ENCODE measurements at places on chromosomes 1 and 21.

DNA sequence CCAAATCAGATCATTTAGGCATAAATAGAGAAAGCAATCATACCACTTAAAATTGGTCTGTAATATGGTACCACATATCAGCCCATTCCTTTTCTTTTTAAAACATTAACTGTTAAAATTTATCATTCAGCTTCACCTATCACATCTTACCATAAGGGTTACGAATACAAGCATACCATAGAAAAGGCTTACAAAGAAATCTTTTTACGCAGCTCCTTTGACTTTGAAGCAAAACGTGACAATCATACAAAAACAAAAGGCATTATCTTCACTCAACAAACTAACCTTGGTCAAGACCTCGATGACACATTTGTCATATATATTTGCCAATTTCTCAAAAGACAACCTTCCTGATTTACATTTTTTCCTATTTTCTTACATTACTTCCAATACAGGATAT lies 169.0 kb downstream of the SMYD3 start:
- no peak for DNase-seq

- no peak for DNase-seq
Measured at GRCh38 chr1:1144122-1144842, 28.4 kb upstream of the C1orf159 start.

- no peak for DNase-seq
Measured at GRCh38 chr1:221071777-221072176, 192.5 kb downstream of the HLX start.

- DNase-seq = no peak
Measured at GRCh38 chr1:34549199-34549598, 205.6 kb upstream of the GJB5 start.

DNA sequence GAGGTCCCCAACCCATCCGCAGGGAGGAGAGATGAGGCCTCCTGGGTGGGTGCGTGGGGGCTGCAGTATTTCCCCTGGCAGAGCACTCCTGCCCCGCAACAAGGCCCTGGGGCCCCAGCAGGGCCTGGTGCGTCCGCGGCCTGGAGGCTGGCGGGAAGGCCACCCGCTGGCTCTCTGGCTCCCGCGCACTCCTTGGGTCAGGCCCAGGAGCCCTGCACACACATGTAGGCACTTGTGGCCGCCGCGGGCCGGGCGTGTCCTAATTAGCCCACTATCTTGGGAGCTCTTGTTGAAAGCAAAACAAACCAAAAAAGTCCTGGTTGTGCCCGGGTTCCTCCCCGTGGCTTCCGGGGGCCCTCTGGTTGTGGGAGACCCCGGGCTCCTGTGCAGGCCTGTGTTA lies 49.7 kb upstream of the CCDC27 start:
- DNase-seq = no peak

- no peak for DNase-seq
Measured at GRCh38 chr1:41490911-41491310, 6.4 kb upstream of the EDN2 start.

GRCh38 chr1:177278626-177279390 lies 108.0 kb downstream of the BRINP2 start:
- no peak for DNase-seq

DNA sequence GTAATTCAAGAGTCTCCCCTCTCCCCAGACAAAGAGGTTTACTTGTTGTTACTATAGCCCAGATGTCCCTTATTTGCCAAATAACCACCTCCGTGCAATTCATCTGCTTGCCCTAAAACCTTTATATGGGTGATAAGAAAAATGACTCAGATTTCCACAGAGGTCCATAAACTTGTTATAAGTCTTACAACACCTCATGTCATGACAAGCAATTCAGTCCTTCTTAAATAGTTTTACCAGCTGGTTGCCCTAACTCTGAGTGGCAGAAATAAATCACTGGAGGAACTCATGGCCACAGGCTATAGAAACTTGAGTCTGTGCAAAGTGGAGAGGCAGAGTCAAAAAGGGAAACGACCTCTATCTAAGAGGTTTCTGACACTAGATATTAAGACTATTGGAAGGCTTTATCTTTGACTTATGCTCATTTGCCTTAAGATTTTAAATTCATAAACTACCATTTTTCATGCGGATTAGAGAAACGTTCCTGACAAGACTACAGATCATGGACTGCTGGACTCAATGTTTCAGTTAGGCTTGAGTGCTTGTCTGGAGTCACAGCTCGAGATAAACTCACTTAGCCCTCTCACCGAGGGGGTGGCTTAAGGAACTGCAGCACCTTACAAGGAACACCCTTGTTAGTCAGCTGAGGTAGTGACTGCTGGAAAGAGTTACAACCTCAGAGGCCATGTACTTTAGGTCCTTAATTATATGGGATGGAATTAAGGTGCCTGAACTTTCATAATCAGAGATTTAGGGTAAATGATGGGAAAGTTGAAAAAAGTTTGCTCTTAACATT lies 662.5 kb upstream of the USP24 start:
- peak; percentile 18 for DNase-seq

GRCh38 chr1:23910144-23910543 lies 3.0 kb downstream of the CNR2 start:
- no peak for DNase-seq

- DNase-seq = no peak
Measured at GRCh38 chr1:211711315-211711705, 35.9 kb upstream of the NEK2 start.

DNA sequence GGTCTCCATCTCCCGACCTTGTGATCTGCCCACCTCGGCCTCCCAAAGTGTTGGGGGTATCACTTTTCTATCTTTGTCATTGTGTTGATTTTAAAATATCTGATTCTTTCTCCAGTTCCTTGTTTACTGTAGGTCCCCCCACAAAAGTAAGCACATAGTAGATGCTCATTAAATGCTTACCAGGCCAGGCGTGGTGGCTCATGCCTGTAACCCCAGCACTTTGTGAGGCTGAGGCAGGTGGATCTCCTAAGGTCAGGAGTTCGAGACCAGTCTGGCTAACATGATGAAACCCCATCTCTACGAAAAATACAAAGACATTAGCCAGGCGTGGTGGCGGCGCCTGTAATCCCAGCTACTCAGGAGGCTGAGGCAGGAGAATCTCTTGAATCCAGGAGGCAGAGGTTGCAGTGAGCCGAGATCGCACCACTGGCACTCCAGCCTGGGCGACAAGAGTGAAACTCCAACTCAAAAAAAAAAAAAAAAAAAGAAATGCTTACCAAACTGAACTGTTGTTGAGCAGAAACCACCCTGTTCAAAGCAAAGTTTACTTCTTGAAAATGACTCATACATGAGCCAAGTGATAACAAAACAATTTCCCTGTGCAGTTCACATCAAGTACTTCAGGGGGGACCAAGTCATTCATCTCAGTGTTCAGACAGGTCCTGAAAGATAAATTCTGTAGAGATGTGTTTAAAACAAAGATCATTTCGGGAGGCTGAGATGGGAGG lies 24.3 kb upstream of the NID1 start:
- DNase-seq = peak; percentile 81

- no peak for DNase-seq
Measured at GRCh38 chr21:39712976-39713375, 32.0 kb upstream of the IGSF5 start.

GRCh38 chr1:199042193-199042592 lies 403.4 kb downstream of the PTPRC start:
- DNase-seq = no peak

GRCh38 chr1:181139631-181140061 lies 51.1 kb downstream of the IER5 start:
- peak; percentile 80 for DNase-seq

GRCh38 chr1:110581682-110582145 lies 24.4 kb downstream of the KCNA2 start:
- DNase-seq = no peak

DNA sequence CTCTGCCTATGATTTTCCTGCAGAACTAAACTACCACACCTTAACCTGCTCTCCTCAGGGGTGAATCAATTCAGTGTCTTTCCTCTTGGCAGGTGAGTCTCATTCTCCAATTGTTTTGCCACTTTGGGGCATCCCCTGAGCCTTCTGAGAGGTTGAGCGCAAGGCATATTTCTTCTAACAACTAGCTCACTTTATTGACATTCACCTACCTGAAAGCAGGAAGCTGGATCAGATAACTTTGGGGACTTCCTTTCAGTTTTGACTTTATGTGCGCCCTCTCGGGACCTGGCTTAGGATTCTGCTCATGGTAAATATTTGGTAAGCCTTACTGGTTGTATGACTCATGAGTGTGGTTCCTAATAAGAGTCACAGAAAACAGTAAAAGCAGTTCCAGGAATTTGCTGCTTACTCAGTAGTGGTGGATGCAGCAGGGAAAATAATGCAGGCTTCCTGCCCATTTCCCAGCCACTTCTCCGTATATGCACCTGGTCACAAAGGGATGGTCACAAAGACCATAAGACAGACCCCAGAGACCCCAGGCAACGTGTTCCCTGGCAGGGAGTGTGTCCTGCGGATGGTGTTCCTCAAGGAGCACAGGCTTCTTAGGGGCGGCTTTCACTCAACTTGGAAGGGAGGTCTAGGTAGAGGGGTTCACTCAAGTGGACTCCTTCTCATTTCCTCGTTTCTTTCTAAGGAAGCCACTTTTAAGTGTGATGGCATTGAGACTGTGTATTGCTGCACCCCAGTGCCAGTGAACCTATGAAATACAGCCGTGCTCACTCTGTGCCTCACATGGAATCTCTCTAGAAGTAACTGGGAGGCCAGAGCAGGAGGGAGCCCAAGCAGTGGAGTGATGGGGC lies 22.0 kb upstream of the BATF3 start:
- DNase-seq = peak; percentile 89

DNA sequence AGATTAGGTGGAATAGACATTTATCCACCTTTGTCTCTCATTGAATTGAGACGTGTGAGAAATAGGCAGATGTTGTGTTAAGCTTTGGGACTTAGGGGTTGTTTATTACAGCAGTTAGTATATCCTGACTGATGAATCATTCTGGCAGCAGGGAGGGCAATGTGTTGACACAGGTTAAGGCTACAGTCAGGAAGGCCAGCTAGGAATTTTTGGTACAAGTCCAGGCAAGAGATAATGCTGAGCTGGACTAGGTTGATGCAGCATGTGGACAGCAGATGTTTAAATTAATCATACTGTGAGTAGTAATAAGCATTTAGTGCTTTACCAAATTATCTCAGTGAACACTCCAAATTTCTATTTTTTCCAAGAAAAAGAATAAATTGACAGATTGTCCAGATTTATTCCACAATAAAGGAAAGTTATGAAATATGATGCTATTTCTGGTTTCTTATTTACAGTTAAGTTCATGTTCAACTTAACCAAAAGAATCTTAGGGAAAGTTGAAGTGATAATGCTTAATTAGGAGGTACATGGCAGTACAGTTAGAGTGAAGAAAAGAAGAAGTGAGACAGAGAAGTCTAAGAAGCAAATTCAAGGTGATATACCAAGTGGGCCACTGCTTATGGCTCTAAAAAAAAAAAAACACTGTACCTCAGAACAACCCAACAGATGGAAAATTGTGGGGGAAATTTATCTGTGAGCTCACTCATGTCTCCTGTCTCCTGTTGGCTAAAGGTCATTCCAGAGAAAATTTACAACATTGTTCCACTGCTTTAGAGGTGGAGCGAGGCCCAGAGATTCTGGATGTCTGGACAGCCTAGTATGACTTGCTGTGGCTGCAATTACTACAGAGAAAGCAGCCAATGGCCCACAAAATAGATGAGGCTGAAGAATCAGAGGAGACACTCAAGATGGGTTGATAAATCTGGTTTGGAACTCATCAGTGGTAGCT lies 102.7 kb upstream of the C21orf91 start:
- peak; percentile 62 for DNase-seq

DNA sequence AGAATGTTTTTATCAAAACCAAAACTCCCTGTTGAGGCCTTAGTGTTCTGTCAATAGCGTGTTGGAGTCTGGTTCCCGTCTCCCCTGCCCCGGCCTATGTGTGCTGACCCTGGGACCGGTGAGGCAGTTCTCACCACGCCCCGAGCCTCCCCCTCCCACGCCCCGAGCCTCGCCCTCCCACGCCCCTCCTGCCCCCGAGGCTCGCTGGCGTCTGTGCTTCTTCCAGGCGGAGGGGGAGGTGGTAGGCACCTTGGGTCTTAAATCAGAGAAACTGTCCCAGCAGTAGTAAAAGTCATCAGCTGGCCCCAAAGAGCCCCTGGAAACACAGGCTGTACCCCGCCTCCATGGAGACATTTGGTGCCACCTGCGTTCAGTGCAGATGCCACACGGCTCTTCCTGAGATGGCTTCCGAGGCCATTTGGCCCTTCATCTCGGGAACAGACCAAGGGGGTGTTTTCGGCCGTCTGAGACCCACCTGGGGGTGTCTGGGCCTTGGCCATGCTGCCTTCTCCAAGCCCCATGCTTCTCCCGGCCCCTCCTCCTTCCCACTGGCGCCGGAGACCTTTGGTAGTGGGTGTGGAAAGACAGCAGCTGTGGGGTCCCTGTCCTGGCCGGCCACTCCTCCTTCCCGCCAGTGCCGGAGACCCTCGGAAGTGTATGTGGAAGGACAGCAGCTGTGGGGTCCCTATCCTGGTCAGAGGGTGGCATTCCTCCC lies 44.7 kb downstream of the SKI start:
- no peak for DNase-seq

DNA sequence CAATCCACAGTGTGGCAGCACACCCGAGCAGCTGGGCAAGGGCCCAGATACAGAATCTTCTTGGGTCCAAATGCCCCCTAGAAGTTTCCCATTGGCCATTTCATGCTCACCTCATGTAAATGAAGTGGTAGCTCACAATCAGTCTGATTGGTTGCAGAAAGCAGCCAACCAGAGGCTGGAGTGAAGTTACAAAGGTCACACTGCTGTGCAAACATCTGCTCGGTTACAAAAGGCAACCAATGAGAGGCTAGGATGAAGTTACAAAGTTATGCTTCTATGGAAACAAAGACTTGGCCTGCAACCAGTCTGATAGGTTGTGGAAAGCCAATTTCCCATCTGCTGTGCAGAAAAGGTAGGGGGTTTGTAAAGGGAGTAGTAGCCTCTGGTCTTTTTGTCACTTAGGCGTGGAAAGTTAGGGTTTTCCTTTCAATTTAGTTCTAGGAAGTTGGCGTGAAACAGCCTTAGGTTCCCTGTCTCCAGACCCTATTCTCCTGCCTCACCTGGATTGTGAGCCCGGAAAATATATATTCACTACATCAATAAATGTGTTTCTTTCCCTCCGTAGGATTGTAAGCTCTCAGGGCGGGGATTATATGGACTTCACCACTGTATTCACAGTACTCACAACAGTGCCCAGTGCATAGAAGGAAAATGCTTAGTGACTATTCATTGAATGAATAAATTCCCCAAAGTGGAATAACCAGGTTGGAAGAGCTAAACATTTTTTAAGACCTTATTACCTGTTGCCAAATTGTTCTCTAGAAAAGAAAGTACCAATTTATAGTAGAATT lies 91.9 kb downstream of the URB2 start:
- peak; percentile 37 for DNase-seq

DNA sequence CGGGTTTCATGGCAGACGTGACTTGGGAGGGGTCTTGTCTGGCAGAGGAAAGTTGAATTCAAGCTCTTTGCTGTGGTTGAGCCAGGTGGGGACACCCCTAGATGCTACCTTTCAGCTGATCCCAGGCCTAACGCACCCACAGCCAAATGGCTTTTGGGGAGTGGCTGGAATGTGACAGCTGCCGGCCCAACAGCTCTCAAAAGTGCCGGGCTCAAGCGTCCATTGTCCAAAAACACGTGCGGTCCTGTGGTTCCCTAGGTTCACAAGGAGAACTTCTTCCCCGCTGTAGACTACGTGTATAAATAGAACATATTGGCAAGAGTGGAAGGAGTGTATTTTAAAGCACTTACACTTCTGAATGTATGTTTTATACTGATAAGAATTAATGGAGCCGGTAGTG lies 87.1 kb upstream of the ARHGEF16 start:
- DNase-seq = no peak

GRCh38 chr1:197813741-197814140 lies 38.5 kb upstream of the DENND1B start:
- DNase-seq = no peak

- no peak for DNase-seq
Measured at GRCh38 chr1:231392389-231393131, 29.5 kb downstream of the EGLN1 start.

All from A172 (cell line).